Tibial artery (tissue), 4 donors: ENCODE measurements at places on chromosomes 12 and 14.

GRCh38 chr12:52191841-52192791 lies at the start of gene KRT80:
KRT80 (minus strand) TSS chr12:52192014; CDS start chr12:52191902, 112 bp downstream.
- DNase-seq, result peak; percentile 91

DNA sequence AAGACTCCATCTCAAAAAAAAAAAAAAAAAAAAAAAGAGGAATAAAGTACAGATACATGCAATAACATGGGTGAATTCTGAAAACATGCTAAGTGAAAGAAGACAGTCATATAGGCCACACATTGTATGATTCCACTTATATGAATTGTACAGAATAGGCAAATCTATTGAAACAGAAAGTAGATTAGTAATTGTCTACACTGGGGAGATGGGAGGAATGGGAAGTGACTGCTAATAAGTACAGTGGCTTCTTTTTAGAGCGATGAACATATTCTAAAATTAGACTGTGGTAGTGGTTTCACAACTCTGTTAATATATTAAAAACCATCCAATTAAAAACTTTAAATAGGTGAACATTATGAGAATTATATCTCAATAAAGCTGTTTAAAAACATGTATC lies 74.4 kb downstream of the ANKS1B start:
- DNase-seq, result no peak

GRCh38 chr14:33679461-33680225 lies 271.2 kb downstream of the EGLN3 start:
- no peak for DNase-seq

- DNase-seq, result peak; percentile 54
Measured at GRCh38 chr14:101474563-101475455, 86.5 kb upstream of the DIO3 start.

GRCh38 chr12:31818623-31819268 lies 89.9 kb upstream of the AMN1 start:
- DNase-seq, result no peak

DNA sequence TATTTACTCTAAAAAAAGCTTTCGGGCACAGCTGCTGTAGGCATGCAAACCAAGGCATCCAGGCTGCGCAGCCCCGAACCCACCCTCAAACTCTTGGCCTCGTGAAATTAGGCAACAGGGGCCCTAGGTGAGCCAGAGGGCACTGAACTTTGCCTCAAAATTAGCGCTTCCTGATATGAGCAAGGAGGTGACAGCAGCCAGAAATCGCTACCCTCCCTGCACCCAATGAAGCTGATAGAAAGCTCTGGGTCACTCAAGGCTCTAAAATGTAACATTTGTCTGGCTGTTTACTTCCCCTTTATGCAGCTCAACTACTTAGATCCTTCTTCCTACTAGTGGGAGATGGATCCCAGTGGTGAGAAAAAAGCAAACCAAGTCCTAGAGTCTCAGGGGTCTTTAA lies 61.8 kb downstream of the PITPNM2 start:
- DNase-seq, result no peak

- DNase-seq, result no peak
Measured at GRCh38 chr14:44163946-44164345, 343.1 kb downstream of the FSCB start.

GRCh38 chr12:29521951-29522350 lies 24.5 kb upstream of the OVCH1 start:
- DNase-seq, result no peak

- DNase-seq, result no peak
Measured at GRCh38 chr14:90179357-90179756, 77.0 kb upstream of the PSMC1 start.

- no peak for DNase-seq
Measured at GRCh38 chr14:21436567-21437062, 19.3 kb downstream of the CHD8 start.

- no peak for DNase-seq
Measured at GRCh38 chr12:55673638-55674037, 34.1 kb downstream of the ITGA7 start.

- DNase-seq, result no peak
Measured at GRCh38 chr12:22318108-22318737, 16.3 kb downstream of the ST8SIA1 start.

DNA sequence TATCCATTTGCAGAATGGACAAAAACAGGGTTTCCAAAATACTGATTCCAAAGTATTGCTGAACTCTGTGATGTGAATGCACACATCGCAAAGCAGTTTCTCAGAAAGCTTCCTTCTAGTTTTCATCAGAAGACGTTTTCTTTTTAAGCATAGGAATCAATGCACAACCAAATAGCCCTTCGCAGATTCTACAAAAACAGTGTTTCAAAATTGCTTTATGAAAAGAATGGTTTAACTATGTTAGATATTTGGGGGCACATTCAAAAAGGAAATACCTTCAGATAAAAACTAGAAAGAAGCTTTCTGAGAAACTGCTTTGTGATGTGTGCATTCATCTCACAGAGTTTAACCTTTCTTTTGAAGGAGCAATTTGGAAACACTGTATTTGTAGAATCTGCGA lies 569.7 kb downstream of the ALG10 start:
- DNase-seq, result no peak

DNA sequence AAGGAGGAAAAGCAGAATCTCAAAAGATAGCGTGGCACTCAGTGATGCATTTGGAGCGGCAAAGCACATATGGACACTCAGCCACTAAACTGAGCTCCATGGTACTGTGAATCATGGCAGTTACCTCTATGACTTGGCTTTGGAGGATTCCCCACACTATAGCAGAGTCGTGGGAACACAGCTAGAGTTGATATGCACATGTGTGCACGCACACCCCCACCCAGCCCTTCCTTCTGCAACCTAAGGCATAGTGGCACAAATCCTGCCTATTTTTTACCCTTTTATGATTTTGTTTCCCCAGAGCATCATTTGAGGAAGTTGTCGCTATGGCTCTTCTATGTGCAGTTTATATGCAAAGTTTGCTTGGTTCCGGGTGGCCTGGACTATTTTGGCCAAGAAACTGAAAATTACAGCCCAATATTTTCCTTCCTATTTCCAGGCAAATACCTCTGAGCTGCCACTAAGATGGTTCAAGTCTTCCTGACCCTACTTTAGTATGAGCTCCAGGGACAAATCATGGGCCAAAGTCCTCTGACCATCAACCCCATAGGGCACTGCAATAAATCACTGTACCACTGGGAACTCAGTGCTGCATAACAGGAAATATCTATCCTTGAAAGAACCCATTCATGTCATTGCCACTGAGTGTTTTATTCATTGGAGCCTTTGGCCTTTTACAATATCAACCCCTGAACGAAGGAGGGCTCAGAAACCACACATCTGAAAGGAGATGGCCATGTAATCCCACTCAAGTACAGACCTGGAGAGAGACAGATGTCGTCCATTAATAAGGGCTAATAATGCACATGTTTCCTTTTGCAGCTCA lies 177.5 kb downstream of the EGLN3 start:
- no peak for DNase-seq

DNA sequence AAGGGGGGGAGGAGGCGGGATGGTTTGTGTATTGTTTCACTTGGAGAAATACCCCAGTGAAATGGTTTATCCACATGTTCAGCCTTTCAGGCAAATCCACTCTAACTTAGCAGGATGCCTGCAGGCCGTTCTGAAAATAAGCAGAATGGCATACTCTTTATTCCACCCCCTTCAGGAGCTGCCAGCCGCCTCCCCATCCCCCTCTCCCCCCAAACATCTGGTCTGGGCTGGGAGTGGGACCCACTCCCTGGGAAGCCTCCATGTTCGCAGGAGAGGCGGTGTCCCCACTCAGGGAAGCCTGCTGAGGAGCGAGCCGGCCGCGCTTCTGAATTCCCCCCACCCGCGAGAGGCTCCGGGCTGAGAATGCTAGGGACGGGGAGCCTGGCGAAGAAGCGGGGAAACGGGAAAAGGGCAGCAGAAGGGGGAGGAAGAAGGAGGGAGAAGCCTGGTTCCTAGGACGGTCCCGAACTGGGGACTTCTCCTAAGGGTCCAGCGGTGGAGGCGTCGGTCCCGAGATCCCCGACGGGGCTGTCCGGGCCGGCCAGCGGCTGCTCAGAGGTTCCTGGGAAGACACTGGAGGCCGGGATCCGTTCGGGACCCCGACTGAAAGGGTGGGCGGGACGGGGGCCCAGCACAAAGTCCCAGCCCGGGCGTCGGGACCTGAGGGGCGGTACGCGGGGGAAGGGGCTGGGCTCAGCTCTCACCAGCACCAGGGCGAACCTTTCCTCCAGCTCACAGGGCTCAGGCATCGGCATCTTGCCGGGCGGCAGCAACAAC lies 666 bp downstream of the FMNL3 start:
- DNase-seq, result peak; percentile 25
